ENCODE measurements at places on chromosomes 11 and 22.

- no peak overlapping the region for H3K27ac ChIP-seq
- H3K36me3 ChIP-seq, result no peaks in the 10 kb centered on the region
- no peaks in the 10 kb centered on the region for H3K27me3 ChIP-seq
- no peak overlapping the region for H3K4me3 ChIP-seq
Measured at GRCh38 chr11:19519912-19520641, 192.6 kb upstream of the NAV2 start.

DNA sequence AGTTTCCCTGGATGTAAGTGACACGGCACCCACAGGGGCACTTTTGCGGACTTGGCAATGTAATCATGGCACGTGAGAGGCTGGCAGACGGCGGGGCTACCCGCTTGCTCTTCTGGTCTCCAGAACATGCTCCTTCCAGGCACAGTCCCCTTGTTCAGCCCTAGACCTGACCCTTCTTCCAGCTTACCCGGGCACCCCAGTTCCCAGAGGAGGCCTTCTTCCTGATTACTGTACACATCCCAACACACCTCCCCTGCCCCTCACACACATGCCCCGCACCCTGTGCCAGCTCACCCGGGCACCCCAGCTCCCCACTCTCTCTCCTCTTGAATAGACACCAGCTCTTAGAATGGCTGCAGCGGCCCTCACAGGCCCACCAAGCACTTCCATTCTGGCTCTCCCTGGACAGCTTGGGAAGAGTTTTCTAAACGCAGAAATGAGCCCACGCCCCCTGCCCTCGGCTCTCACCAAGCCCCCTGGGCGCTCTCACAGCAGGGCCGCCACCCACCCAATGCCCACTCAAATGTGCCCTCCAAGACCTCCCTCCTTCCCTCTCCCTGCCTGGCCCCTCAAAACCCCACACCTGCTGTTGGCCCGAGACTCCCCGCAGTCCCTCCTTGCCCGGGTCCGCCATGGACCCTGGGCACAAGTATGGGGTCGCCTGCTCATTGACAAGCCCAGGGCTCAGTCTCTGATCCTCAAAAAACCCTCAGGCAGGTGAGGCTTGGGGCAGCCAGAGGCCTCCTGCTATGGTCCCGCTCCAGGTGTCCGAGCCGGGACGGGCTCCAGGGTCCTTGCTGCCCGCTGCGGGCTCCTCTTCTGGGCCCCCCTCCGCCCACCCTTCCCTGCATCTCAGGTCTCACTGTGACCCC, 88.5 kb downstream of the WNT7B start:
- H3K4me1 ChIP-seq, result no peaks in the 10 kb centered on the region
- no peak for DNase-seq
- no peak overlapping the region for H3K27ac ChIP-seq

DNA sequence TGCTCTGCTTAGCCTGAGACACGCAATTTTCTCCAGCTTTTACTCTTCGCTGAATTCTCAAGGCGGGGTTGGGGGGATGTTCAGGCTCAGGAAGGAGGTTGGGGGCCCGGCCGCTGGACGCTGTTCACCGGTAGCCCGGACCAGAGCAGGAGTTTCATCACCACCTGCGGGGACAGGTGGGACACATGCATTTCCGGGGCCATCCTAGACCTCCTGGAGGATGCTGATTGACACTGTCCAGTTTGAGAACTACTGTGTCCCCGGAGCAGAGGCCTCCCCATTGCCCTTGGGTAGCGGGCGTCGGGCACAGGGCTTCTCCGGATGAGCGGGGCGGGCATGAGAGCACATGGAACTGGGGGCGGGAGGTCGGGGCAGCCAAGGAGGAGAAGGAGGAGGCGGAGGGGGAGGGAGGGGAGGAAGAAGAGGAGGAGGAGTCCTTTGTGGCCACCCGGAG, 144.0 kb upstream of the GRK3 start:
- DNase-seq, result no peak
- H3K36me3 ChIP-seq, result no peaks in the 10 kb centered on the region
- H3K27me3 ChIP-seq, result no peaks in the 10 kb centered on the region

DNA sequence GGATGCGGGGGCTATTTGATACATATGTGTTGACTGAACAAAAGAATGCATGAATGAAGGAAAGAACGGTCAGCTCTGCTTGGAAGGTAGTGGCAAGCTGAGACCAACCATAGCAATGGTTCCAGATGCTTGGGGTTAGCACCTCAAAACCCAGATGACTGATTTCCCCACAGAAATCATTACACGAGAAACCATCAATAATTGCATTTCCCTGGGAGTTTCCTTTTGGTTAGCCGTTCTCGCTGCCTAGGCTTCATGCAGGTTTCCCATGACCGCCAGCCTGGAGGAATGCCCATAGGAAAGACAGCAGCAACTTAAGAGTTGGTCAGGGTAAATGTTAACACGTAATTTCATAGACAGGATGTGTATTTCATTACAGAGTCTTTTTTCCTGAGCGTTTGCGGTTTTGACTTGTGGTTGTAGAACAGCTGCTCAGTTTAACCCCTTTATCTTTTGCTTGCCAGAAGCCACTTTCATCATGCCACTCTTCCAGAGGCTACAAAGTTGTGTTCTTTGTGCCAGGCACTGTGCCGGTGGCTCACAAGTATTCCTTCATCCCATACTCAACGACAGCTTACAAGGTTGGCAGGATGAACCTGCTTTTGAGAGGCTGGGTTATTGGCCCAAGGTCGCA, 2.8 kb downstream of the IL17RA start:
- no peaks in the 10 kb centered on the region for H3K36me3 ChIP-seq
- H3K4me1 ChIP-seq, result no peaks in the 10 kb centered on the region
- no peak overlapping the region for H3K4me3 ChIP-seq
- no peaks in the 10 kb centered on the region for H3K27me3 ChIP-seq
